NCI-H1436 treated with DMSO at 0.1 percent for 48 hours (cell line): ENCODE measurements at places on chromosomes 7 and 10.

DNA sequence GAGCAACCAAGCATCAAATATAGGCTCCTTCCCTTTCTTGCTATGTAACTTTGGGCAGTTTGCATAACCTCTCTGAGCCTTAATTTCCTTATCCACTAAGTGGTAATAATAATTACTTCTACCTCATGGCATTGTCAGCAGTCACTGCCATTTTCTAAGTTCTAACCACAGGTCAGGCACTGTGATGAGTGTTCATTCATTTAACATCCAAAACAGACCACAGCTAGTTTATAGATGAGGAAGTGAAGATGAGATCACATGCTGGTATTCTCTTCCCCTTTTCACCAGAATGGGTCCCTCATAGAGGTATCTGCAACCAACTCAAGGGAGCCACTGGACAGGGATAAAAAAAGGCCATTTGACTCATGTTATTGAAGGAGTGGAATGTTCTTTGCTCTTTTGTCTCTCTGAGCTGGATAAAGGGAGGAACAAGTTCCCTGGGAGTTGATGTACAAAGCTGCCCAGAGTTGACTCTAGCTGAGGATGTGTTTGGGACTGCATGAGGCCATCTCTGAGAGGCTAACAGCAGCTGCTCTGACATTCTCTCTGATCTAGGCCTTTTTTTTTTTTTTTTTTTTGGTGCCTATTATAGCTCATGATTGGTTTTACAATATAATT is 65.0 kb downstream of the DNAJC12 start:
- DNase-seq, result no peak

GRCh38 chr7:80584778-80585177 is 53.7 kb upstream of the CD36 start:
- DNase-seq, result no peak

DNA sequence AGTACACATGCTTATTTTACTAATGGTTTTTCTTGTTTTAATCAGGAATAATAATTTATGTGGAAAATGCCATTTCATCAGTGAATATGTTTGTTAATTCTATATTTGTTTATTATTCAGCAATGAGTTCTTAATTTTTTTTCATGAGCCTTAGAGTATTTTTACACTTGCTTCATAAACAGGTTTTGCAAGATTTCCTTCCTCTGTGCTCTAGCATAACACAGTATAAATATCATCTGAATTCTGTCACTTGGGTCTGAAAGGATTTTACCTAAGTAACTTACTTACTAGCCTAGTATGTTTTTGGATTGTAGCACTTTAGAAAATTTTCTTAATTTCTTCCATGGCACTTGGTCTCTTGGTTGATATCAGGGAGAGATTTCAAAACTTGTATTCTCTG is 45.8 kb downstream of the GLCCI1 start:
- no peak for DNase-seq

DNA sequence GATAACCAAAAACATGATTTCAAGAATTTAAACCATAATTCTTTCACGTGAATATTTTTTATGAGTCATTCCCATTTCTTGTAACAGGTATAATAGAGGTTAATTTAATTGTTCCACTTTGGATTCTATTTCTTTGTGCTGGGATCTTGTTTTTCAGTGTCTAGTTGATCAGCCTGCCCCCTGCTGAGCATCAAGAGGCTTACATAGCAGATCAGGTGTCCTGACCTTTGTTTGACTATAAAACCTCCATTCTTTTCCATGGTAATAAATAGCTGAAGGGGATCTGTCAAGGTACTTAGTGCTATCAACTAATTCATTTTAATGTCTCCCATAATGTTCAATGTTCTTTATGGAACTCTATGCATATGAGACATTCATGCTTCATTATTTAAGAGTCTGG is 4.9 kb downstream of the COL17A1 start:
- no peak for DNase-seq

- no peak for DNase-seq
These were observed 202.3 kb downstream of the GRID1 start for GRCh38 chr10:86164174-86164774.

- DNase-seq, result no peak
These were observed 39.2 kb upstream of the CCDC6 start for GRCh38 chr10:59945590-59945989.

- DNase-seq, result peak; percentile 93
These were observed 3.2 kb upstream of the CLDN4 start for GRCh38 chr7:73827567-73828106.

GRCh38 chr7:120869700-120870099 is 11.8 kb upstream of the TSPAN12 start:
- DNase-seq, result no peak

DNA sequence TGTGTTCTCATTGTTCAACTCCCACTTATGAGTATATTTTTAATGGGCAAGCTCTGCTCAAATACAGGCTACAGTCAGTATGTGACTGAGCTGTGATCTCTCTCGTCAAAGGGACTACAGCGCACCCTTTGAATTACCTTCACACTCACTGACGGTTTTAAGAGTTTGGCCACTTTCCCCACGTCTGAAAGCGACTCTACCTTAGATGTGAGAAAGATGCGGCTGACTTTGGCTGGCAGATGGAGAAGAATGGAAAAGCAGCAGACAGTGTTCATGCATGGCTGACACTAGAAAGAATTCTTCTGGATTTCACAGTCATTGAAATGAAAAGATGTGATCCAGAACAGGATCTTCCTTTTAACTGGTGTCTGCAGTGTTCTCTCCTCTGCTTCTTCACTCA is 2.0 kb upstream of the ATRNL1 start:
- no peak for DNase-seq

DNA sequence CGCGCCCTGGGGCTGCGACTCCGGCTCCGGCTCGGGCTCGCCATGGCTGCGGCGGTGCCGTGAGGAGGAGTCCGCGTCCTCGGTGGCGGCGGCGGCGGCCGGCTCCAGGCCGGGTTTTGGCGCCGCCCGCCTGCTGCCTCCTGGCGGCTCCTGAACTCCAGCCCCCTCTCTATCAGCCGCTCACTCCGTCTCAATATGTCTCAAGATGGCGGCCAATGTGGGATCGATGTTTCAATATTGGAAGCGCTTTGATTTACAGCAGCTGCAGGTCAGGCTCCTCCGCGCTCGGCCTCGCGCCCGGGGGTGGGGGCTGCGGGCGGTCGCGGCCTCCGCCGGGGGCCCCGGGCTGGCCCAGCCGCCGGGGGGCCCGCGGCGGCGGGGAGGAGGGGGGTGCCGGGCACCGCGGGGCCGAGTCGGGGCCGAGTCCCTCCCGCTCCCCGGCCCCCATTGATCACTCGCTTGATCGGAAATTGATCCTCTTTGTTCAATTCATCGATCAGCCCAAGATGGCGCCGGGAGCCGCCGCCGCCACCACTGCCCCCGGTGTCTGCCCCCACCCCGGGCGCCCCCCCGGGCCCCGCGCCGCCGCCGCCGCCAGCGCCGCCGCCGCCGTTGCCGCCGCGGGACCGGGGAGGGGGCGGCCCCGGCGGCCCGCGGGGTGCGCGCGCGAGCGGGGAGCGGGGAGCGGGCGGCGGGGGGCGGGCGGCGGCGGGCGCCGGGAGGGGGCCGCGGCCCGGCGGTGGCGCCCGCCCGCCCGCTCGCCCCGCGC is 1.4 kb upstream of the CUX1 start:
- no peak for DNase-seq

GRCh38 chr7:73977619-73978618 is 50.1 kb upstream of the ELN start:
- no peak for DNase-seq

- no peak for DNase-seq
These were observed 84.8 kb downstream of the PLXNA4 start for GRCh38 chr7:132491391-132491945.

- DNase-seq, result no peak
These were observed 51.1 kb upstream of the TSPAN13 start for GRCh38 chr7:16702441-16702840.

GRCh38 chr10:49418328-49418727 is 22.4 kb upstream of the DRGX start:
- no peak for DNase-seq

DNA sequence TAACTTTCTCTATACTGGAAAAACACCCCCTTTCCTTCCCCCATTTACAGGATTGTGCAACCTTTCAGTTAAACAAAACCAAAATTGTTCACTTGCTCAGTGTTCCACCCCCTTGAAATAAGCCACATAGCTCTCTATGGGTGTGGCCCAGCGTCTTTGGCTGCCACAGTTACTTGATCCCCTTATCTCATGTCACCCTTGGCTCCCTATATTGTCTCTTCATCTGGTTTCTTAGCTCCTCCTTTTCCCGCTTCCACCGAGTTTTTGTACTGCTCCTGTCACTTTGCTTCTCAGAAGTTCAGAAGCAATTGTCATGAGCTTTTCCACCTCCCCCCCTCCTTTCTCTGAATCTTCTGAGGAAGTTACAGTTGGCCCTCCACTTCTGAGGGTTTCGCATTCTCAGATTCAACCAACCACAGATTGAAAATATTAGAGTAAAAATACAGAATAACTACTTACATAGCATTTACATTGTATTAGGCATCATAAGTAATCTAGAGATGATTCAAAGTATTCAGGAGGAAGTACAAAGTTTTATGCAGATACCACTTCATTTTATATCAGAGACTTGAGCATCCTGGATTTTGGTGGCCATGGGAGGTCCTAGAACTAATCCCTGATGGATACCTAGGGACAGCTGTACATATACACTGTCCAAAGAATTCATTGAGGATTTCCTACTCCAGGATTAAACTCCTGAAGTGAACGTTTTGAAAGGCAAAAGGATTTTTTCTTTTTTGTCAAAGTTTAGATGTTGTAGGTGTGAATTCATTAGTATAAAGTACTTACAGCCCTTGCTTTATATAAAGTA is 60.4 kb downstream of the ADD3 start:
- no peak for DNase-seq

DNA sequence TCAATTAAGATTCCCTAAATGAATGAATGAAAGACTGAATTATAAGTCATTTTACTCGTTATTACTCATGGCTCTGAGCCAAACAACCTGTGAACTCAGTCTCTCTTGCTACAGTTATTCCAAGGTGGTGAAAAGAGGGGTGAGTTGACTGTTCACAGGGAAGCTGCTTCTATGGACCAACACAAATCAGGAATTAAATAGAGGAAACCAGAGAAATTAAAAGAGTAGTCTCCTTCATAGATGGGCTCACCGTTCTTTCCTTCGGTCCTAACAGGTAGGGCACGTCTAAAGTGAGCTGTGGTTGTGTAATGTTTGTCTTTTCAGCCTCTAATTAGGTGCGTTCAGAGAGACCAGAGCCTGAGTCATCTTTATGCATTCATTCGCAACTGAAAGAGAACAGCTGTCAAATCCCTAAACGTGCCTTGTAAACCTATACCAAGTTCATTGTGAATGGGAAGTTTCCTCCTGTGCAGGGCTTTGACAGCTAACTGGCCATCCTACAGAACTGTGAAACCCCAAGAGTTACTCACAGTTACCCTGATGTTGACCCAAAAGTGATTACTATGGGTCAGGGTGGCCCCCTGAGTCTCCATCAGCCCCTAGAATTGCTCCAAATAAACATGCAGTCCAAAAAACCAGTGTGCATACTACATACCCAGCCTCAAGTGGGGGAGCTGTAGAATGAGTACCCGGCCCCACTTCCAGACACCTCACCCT is 18.2 kb upstream of the C10orf53 start:
- DNase-seq, result no peak

GRCh38 chr10:79293841-79294581 is 53.3 kb upstream of the PPIF start:
- DNase-seq, result no peak

DNA sequence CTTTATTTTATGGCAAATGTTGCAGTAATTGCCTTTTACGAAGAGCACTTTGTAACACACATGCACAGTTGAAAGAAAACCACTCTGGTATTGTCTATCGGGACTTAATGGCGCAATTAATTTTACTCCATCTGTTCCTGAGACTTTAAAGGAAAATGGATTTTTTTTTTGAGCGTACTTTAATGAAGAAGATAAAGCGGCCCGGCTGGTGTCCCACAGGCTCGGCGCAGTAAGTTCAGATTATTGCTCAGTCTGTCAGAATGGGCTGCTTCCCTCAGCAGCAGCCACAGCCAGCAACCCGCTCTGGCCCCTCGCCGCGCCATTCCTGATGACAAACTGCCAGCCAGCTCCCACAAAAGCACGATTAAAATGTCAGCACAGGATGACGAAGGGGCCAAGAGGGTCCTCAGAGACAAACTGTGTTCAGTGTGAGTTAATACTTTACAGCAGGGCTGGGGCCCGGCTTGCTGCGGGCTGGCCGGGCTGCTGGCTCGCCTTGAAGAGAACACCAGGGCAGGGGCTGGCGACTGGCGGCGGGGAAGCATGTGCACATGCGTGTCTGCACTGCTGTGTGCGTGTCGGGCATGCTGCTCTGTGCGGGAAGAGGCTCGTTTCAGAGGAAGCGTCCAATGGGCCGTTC is 501.0 kb upstream of the GALNT17 start:
- no peak for DNase-seq

- DNase-seq, result no peak
These were observed 19.9 kb upstream of the PCGF5 start for GRCh38 chr10:91200314-91201212.

DNA sequence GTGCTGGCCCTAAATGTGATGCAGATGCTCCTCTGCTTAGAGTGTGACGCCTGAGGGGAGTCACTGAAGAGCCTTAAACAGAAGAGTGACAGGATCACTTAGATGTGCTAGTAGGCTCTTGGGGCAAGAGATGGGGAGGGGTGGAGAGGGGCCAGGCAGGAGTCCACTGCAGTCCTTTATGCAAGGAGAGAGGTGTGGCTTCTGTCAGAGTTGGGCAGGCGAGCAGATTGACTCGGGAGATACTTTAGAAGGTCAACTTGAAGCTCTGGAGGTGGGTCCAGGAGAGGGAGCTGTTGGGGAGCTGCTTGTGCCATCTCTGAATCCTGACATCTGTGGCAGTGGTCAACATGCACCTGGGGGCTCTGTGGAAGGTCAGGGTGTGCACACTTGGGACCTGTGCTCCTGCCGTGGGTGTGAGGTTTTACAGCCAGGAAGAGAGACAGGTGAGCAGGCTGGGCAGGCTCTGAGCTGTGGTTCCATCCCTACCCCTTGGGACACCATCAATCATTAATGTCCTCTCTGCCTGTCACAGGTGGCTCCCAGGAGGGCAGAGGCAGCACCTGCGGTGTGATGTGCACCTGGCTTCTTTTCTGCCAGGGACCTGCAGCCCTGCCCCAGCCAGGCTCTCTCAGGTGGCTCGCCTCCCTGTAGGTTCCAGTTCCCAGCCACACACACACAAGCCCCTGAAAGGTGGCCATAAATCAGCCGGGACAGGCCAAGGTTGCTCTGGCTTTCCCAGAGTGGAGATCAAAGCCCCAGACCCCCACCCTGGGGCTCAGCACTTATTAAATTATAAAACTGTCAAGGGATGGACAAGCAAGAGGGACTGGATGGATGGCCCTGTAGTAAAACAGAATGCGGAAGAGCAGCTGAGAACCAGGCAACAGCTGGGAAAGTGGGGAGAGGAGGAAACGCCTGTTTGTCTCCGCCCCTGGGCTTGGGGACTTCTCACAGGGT is 14.0 kb downstream of the NEURL1 start:
- peak; percentile 54 for DNase-seq

DNA sequence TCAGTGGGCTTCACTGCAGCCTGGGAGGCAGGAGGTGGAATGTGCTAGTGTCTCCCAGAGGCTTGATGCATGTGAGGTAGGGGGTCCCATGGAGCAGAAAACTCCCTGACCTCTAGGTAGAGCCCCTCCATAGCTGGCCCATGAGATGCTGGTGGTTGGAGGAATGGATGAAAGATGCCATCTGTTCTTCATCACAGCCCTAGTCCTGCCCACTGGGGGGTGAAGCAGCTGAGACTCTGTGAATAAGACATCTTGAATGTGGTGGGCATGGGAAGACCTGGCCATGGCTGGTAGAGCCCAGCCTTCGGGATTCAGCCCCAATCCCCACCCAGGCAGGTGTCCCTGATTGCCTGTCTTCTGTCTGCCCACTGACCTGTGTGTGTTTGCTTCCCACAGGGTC is 92.5 kb downstream of the COL13A1 start:
- DNase-seq, result no peak

- DNase-seq, result no peak
These were observed 165.1 kb upstream of the WNT16 start for GRCh38 chr7:121163699-121164098.
